Testis (tissue), 5 donors: ENCODE measurements at places on chromosomes 1 and 21. TPM values are rescaled to one million over a fixed set of nuclear protein-coding genes. Genes with fewer than 3 reads are reported as not detected.

DNA sequence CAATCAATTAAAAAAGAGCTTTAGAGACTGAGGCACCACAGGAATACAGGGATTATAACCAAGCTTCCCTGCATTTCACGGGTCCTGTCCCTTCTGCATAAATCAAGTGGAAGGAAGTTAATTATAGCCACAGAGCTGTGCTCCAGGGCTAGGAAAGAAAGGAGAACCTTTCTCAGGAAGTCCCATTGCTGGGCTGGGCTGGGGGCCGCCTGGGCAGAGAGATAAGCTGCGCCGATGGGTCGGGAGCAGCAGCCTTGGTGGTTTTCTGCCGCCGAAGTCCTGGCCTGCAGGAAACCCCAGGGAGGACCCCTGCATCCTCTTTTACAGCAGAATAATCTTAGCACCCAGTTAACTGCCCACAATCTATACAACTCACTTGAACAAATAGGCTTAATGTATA lies 12.6 kb upstream of the CD34 start:
- H3K27me3 ChIP-seq, result no peaks in the 10 kb centered on the region
- peak overlapping the region; percentile 76 for H3K27ac ChIP-seq
- no peaks in the 10 kb centered on the region for H3K36me3 ChIP-seq
- no peak overlapping the region for H3K4me3 ChIP-seq
- DNase-seq, result no peak
- peaks cover 34% of the 10 kb centered on the region for H3K4me1 ChIP-seq

GRCh38 chr1:1536019-1536937 lies 4.1 kb downstream of the TMEM240 start:
- peaks cover 11% of the 10 kb centered on the region for H3K4me1 ChIP-seq
- no peaks in the 10 kb centered on the region for H3K36me3 ChIP-seq
- H3K27me3 ChIP-seq, result no peaks in the 10 kb centered on the region
- no peak overlapping the region for H3K27ac ChIP-seq
- no peak for DNase-seq

GRCh38 chr1:231778009-231778719 lies 151.6 kb downstream of the DISC1 start:
- no peak overlapping the region for H3K4me3 ChIP-seq
- H3K27me3 ChIP-seq, result no peaks in the 10 kb centered on the region
- no peak overlapping the region for H3K27ac ChIP-seq
- no peak for DNase-seq
- no peaks in the 10 kb centered on the region for H3K36me3 ChIP-seq

DNA sequence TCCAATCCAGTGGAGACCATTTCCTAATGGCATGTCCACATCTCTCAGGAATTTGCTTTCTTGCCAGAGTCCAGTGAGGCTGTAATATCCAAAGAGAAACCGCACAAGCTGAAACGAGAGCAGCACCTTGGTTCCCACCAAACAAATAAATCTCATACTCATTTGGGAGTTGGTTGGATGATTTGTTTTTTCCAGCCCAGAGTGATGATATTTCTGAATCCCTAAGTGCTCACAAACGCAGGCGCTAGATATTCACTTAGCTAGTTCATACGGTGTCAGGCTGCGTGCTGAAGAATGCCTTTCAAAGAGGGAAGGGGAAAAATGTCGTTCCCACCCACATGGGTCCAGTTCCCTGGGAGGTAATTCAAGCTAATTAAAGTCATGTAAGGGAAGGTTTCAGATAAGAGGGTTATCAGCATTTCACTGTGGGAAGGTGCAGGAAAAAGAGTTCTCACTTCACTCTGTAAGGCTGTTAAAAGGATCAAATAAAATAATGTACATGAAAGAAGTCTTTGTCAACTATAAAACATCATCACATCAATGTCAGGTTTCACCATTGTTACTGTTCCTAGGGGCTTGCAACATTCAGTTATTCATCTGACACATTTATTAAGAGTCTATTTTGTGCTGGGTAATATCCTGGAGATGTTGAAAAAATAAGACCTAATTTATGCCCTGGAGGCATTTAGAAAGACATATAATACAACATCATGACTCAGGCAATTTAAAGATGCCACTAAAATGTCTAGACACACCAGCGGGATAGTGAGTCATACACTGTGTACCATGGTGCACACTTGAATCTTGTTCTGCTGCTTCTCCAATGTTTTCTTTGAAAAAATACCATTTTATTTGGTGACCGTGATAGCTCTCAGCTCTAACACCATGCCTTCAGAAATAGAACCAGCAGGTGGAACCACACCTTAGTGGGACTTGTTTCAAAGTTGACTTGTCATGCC lies 19.3 kb downstream of the DPT start:
- DNase-seq, result no peak
- no peaks in the 10 kb centered on the region for H3K36me3 ChIP-seq
- H3K4me3 ChIP-seq, result no peak overlapping the region
- no peak overlapping the region for H3K27ac ChIP-seq
- H3K4me1 ChIP-seq, result peaks cover 4% of the 10 kb centered on the region
- H3K27me3 ChIP-seq, result no peaks in the 10 kb centered on the region

- H3K4me3 ChIP-seq, result peak overlapping the region; percentile 85
- H3K4me1 ChIP-seq, result peaks cover 14% of the 10 kb centered on the region
- no peaks in the 10 kb centered on the region for H3K36me3 ChIP-seq
- peak overlapping the region; percentile 97 for H3K27ac ChIP-seq
Measured at GRCh38 chr21:39313042-39313570, 326 bp downstream of the BRWD1 start.

GRCh38 chr21:45993210-45994085 lies 11.9 kb downstream of the COL6A1 start:
- no peaks in the 10 kb centered on the region for H3K4me1 ChIP-seq
- H3K27ac ChIP-seq, result no peak overlapping the region
- no peak overlapping the region for H3K4me3 ChIP-seq
- no peaks in the 10 kb centered on the region for H3K36me3 ChIP-seq
- DNase-seq, result peak; percentile 13

DNA sequence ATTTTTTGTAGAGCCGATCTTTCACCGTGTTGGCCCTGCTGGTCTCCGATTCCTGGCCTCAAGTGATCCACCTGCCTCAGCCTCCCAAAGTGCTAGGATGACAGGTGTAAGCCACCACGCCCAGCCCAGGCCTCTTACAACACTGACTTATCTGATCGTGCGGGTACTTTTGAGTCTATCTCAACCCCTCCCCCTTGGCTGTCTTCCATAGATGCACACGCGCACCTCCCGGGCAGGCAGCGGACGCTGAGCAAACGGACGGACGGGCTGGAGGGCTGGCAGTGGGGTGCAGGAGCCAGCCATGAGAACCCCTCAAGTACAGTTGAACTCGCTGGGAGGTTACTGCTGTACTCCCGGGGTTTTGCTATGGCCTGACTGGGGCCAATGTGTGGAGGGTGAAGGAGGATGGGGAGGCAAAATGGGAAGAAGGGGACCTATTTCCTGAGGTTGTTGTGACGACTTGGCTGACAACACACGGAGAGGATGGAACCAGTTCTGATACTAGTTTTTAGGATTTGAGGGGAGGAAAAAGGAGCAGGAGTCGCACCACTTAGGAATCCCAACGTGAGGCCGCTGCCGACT lies 959 bp downstream of the CD58 start:
- peak overlapping the region; percentile 71 for H3K4me3 ChIP-seq
- H3K36me3 ChIP-seq, result no peaks in the 10 kb centered on the region
- H3K27me3 ChIP-seq, result no peaks in the 10 kb centered on the region

DNA sequence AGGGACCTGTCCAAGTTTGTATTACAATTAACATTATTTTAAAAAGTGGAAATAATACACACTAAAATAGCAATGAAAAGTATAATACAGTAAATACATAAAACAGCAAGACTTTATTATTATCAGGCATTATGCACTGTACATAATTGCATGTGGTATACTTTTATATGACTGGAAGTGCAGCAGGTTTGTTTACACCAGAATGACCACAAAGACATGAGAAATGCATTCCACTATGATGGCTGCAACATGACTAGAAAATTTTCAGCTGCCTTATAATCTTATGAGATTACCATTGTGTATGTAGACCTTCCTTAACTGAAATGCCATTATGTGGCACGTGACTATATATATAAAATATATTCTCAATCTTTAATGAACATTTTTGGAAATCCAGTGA lies 1699.6 kb downstream of the KCNT2 start:
- no peak overlapping the region for H3K4me3 ChIP-seq
- H3K4me1 ChIP-seq, result no peaks in the 10 kb centered on the region
- no peak for DNase-seq
- H3K36me3 ChIP-seq, result no peaks in the 10 kb centered on the region
- H3K27ac ChIP-seq, result no peak overlapping the region

GRCh38 chr21:43923391-43923790 lies 58.4 kb downstream of the AGPAT3 start:
- H3K36me3 ChIP-seq, result no peaks in the 10 kb centered on the region
- H3K27me3 ChIP-seq, result no peaks in the 10 kb centered on the region
- H3K4me1 ChIP-seq, result no peaks in the 10 kb centered on the region

- H3K36me3 ChIP-seq, result no peaks in the 10 kb centered on the region
- no peaks in the 10 kb centered on the region for H3K27me3 ChIP-seq
- H3K4me3 ChIP-seq, result no peak overlapping the region
- H3K27ac ChIP-seq, result no peak overlapping the region
- no peaks in the 10 kb centered on the region for H3K4me1 ChIP-seq
Measured at GRCh38 chr1:219476116-219476515, 136.8 kb downstream of the ZC3H11B start.

DNA sequence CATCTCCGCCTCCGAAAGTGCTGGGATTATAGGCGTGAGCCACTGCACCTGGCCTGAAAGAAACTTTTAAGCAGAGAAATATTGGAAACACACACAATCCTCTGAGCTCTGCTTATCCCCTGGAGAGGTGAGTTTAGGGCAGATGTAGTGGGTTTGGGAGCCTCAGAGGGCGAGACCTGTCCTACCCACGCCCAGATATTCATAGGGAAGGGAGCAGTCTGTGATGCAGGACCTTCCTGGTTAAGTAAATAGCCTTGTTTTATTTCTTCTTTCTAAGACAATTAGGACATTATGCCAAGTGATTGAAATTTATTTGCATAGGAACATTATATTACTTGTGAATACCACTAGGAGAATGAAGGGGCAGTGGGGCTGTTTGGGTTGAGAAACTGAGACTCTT lies 18.0 kb upstream of the SLC45A1 start:
- H3K27me3 ChIP-seq, result no peaks in the 10 kb centered on the region
- no peak for DNase-seq
- H3K27ac ChIP-seq, result no peak overlapping the region
- no peaks in the 10 kb centered on the region for H3K36me3 ChIP-seq
- H3K4me3 ChIP-seq, result no peak overlapping the region

GRCh38 chr1:31135973-31136600 lies 70.6 kb upstream of the PUM1 start:
- no peak overlapping the region for H3K27ac ChIP-seq
- H3K36me3 ChIP-seq, result no peaks in the 10 kb centered on the region
- H3K4me3 ChIP-seq, result no peak overlapping the region
- no peak for DNase-seq

GRCh38 chr1:163083690-163084089 lies 14.5 kb downstream of the RGS4 start:
- no peak overlapping the region for H3K4me3 ChIP-seq
- DNase-seq, result no peak
- H3K27me3 ChIP-seq, result no peaks in the 10 kb centered on the region

DNA sequence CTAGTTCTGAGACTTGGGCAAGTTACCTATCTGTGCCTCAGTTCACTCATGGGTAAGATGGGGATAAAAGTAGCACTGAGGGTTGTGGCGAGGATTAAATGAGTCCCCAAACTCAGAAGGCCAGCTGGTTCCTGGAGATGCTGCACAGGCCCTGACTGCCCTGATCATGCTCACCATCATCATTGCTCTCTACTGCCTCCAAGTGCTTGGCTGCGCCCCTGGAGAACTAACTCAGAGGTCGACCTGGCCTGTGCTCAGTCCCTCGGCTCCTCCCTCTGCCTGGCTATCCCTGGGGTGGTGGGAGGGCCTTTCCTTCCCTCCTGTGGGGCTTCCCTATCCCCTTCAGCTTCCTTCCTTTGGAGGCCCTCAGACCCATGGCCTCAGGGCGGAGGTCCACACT lies 5.6 kb downstream of the SLC5A9 start:
- no peaks in the 10 kb centered on the region for H3K27me3 ChIP-seq
- H3K4me1 ChIP-seq, result no peaks in the 10 kb centered on the region
- peak; percentile 49 for DNase-seq
- no peak overlapping the region for H3K4me3 ChIP-seq
- H3K36me3 ChIP-seq, result no peaks in the 10 kb centered on the region

DNA sequence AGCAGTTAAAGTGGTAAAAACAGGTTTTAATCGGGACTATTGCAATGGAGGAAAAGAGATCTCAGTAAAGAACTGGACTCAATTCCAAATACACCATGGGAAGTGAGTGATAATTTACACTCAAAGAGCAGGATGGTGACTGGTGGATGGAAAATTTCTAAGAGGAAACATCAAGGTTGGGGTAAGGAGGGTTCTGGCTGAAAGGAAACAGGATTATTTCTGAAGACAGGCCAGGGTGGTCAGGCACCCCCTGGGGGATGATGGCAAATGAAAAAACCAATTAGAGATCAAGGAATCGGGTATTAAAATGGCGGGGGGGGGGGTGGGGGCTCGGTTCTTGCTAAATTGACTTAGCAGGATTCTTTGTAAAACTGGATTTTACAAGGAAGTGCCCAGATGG lies 12.3 kb upstream of the HSD11B1 start:
- no peaks in the 10 kb centered on the region for H3K27me3 ChIP-seq
- no peak overlapping the region for H3K4me3 ChIP-seq
- peaks cover 10% of the 10 kb centered on the region for H3K4me1 ChIP-seq
- no peaks in the 10 kb centered on the region for H3K36me3 ChIP-seq
- no peak for DNase-seq

- peaks cover 29% of the 10 kb centered on the region for H3K4me1 ChIP-seq
- H3K27ac ChIP-seq, result peak overlapping the region; percentile 94
- peak; percentile 56 for DNase-seq
- H3K4me3 ChIP-seq, result peak overlapping the region; percentile 74
- H3K36me3 ChIP-seq, result no peaks in the 10 kb centered on the region
Measured at GRCh38 chr1:84298684-84299535, 2.6 kb upstream of the SAMD13 start.

GRCh38 chr1:214551436-214552173 lies at the start of gene PTPN14:
TSS of gene PTPN14 (minus strand) at chr1:214551602. CDS start at chr1:214464803, 86,799 bp downstream.
- DNase-seq, result peak; percentile 92
- peak within 1 kb of the TSS; percentile 60 for H3K4me3 ChIP-seq
- no peaks in the 10 kb centered on the region for H3K27me3 ChIP-seq
- H3K36me3 ChIP-seq, result no peaks in the 10 kb centered on the region

SLAMF6 gene
- 2.3 TPM for polyA plus RNA-seq

URB2 gene
- polyA plus RNA-seq, result 15.9 TPM

LRRC8B gene
- polyA plus RNA-seq, result 29.7 TPM

KRTAP11-1 gene
- polyA plus RNA-seq, result not detected

DNAH14 gene
- 30.1 TPM for polyA plus RNA-seq

SPOCD1 gene
- polyA plus RNA-seq, result 22.0 TPM
